AG04449 (cell line): ENCODE measurements at places on chromosomes 16 and 17.

GRCh38 chr17:54259476-54259875 lies 436.7 kb downstream of the KIF2B start:
- DNase-seq, result no peak

- no peak for DNase-seq
Measured at GRCh38 chr16:83443972-83444371, 363.8 kb upstream of the HSBP1 start.

- no peak for DNase-seq
Measured at GRCh38 chr16:3878610-3879009, 1.9 kb downstream of the CREBBP start.

- no peak for DNase-seq
Measured at GRCh38 chr16:29760567-29761279, 14.9 kb upstream of the C16orf54 start.

GRCh38 chr17:58756246-58757161 lies 850 bp downstream of the PPM1E start:
- DNase-seq, result no peak

DNA sequence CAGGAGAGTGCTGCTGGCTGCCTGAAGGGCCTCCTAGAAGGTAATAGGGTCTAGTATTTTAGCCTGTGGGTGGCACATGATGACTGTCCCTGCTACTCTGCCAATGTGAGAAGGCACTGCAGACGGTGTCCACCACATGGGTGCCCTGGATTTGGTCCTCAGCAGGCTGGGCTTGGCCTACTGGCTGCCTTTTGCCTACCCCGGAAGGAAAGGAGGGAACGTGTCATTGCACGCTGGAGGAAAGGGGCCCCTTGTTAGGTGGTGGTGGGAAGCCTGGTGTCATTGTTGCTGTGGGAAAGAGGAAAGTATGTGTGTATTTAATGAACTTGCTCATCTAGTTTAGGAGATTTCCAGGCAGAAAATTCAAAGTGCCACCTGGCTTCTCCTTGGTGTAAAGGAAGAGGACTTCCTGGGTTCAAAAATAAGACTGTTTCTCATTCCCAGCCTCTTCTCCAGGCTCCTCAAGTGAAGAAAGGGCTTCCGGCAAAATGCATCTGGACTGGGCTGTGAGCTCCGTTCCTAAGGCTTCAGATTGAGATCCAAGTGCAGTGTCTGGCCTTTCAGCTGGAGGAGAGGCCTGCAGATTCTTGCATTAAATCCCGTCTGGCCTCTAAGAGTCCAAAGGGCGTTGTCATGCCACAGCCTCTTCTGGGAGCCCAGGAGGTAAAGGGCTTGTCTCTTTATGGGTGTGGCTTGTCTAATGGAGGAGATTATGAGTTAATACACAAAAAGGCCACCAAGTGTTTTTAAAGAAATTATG lies 55.1 kb downstream of the RPTOR start:
- no peak for DNase-seq

DNA sequence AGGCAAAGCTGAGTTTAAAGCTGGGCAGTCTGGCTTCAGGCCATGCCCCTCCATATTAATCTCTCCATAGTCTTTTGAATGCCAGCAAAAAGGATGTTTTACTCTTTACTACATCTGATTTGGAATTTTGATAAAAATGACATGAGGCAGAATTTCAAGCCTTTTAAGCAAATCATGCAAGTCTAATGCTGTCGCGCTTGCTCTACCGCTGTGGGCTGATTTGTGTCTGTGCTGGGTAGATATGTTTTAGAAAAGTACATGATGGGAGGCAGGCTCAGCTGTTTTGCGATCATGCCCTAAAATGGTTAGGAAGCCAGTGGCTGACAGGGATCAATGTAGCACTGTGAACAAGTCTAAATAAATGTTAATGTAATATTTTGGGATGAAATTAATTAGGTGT lies 311.9 kb downstream of the CA10 start:
- no peak for DNase-seq
